ENCODE measurements at places on chromosomes 13 and 19.

GRCh38 chr19:6925801-6926751 lies 38.7 kb downstream of the ADGRE1 start:
- no peak for DNase-seq

DNA sequence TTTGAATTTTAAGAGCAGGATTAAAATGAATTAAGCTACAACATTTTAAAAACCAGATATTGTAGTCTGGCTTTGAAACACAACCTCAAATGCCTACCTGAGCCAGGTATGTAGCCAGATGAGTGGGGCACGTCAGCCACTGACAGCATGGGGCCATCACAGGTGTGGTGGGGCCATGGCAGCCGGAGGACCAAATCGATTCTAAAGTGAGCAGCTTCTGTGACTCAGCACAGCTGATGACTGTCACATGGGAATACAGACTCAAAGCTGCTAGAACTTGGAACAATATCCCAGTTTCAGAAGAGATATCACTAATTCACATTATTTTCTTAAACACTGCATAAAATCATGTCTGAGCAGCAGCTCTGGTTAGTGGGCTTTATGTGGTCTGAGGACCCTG lies 52.8 kb downstream of the SERP2 start:
- no peak for DNase-seq

DNA sequence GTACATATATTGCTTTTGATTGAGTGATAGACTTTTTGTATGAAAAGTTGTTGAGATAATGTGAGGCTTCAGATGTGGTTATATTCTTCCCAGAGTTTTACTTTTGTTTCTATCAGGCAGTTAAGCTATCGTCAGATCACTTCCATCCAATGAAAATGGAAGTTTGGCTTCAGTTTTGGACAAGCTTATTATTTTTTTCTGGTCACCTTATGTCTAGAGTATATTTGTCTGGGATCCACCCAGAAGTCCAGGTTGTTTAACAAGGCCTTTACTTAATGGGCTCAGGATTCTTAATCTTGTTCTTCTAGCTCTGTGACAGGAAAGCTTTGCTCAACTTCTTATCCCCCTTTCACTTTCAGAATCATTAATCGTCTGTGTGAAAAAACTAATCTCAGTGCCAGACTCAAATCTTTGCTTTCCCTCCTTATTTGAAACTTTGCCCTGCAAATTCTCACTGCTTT lies 150.9 kb downstream of the PDS5B start:
- DNase-seq = no peak

- DNase-seq = no peak
Observed at GRCh38 chr13:19695829-19696228, 62.4 kb downstream of the MPHOSPH8 start.

DNA sequence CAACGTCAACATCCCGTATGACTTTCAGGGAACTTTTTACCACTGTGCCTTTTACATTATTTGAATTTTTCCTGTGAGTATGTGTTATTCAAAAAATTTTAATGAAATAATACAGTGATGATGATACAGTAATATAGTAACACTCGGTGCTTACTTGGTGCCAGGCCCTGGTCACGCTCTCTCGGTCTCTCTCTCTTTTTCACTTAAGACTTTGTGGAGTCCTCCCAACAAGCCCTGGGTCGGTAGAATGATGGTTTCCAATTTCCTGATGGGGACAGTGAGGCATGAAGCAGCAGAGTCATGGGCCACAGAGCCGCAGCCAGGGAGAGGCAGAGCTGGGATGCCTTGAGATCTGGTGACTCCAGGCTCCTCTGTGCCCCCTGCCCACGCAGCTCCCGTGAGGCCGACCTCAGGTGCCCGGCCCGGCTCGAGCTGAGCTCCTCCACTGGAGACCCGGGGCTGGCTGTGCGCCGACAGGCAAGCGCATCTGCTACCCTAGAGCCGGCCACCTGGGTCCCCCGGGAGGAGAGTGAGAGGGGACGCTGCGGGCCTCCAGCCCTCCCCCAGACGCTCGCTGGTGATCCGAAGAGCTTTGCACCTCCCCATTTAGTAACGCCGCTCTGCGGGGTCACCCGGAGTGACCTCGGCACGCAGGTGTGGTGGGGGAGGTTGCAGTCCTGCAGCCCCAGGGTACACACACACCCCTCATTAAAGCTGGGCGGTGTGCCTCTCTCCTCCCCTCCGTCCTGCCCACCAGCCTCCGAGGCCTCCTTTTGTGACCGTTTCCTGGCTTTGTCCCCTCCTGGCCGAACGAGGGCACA lies 4.4 kb upstream of the SBK3 start:
- no peak for DNase-seq

GRCh38 chr19:15769586-15769985 lies 17.9 kb upstream of the OR10H5 start:
- DNase-seq = no peak

- DNase-seq = peak; percentile 32
Observed at GRCh38 chr13:37457612-37458011, 141.0 kb downstream of the POSTN start.

- DNase-seq = no peak
Observed at GRCh38 chr13:27827646-27828045, 35.4 kb downstream of the GSX1 start.

- no peak for DNase-seq
Observed at GRCh38 chr19:688214-688613, 7.0 kb downstream of the PRSS57 start.

DNA sequence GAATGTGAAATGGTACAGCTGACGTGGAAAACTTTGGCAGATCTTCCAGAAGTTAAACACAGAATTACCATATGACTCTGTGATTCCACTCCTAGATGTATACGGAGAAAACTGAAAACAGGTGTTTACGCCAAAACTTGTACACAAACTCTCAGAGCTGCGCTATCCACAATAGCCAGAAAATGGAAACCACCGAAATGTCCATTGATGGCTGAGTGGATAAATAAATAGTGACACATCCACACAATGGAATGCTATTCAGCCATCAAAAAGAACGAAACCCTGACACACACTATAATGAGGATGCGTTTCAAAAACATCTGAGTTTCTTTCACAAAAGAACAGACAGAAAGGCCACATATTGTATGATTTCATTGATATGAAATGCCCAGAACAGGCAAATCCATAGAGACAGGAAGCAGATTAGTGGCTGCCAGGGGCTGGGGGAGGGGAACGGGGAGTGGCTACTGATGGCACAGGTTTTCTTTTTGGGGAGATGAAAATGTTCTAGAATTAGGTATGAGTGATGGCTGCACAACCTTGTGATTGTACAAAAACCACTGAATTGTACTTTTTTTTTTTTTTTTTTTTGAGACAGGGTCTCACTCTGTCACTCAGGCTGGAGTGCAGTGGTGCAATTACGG lies 33.0 kb downstream of the IL12RB1 start:
- DNase-seq = no peak

GRCh38 chr13:22270881-22271280 lies 600.0 kb downstream of the FGF9 start:
- no peak for DNase-seq

- no peak for DNase-seq
Observed at GRCh38 chr19:49331616-49332055, 3.6 kb upstream of the CD37 start.

GRCh38 chr13:59305896-59306295 lies 857.8 kb downstream of the DIAPH3 start:
- DNase-seq = no peak

GRCh38 chr13:43934273-43934672 lies 54.6 kb downstream of the LACC1 start:
- no peak for DNase-seq

GRCh38 chr19:55993492-55993891 lies 6.9 kb downstream of the NLRP5 start:
- DNase-seq = no peak

DNA sequence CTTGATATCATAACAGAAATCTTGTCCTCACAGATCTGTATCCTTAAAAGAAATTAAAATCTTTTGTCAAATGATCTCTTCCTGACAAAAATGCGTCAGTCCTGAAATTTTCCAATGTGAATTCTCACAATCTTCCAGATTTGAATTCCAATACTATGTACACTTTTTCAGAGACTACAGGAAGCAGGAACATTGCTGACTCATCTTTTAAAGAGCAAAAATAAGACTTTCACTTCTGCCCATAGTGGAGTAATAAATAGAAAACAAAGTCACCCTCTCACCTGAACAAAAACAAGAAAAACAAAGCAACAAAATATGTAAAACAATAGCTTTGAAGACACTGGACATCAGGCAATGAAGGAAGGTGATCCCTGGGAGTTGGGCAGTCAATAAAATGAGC lies 167.0 kb upstream of the IPO5 start:
- no peak for DNase-seq

DNA sequence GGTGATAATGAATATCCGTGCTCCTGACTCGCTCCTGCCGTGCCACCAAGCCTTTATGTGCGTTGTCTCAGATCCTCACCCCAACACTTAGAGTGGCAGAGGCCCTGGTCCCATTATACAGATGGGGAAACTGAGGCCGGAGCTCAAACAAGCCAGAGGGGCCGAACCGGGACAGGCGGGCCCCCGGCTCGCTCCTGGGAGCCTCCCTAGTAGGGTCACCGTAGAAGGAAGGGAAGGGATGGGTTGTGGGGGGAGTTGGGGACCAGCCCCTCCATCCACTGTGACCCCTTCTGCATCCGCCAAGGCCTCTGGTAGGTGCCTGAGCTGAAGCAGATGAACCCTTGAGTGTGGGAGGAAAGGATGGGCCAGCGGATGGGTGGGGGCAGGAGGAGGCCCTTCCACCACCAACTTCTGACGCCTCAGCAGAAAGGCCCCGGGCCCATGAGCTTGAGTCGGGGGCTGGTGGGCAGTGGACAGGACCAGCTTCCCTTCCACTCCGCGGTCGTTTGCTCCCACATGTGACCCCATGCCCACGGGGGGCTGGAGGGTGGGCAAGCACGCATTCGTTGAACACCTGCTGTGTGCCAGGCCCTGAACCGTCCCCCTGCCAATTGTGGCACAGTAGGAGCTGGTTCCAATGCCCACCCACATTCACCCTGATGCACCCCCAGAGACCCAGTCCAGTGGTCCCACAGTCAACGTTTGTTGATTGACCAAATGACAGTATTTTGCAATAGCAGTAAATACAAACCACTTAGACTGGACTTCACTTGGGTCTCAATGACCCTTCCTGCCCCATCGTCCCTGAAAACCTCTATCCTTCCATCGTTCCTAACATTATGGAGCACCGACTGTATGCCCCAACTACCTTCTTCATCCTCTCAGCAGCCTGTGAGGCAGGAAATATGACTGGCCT lies 24.2 kb upstream of the TCF3 start:
- no peak for DNase-seq

DNA sequence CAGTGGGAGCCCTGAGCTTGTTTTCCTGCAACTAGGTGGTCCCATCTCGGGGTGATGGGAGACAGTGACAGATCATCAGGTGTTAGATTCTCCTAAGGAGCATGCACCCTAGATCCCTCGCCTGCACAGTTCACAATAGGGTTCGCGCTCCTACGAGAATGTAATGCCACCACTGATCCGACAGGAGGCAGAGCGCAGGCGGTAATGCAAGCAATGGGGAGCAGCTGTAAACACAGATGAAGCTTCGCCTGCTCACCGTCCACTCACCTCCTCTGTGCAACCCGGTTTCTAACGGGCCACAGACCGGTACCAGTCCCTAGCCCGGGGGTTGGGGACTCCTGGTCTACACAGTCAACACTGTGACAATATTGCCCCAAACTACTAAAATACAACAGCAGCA lies 38.8 kb downstream of the CARD8 start:
- no peak for DNase-seq

- DNase-seq = no peak
Observed at GRCh38 chr19:41219924-41220567, 1.0 kb downstream of the AXL start.

DNA sequence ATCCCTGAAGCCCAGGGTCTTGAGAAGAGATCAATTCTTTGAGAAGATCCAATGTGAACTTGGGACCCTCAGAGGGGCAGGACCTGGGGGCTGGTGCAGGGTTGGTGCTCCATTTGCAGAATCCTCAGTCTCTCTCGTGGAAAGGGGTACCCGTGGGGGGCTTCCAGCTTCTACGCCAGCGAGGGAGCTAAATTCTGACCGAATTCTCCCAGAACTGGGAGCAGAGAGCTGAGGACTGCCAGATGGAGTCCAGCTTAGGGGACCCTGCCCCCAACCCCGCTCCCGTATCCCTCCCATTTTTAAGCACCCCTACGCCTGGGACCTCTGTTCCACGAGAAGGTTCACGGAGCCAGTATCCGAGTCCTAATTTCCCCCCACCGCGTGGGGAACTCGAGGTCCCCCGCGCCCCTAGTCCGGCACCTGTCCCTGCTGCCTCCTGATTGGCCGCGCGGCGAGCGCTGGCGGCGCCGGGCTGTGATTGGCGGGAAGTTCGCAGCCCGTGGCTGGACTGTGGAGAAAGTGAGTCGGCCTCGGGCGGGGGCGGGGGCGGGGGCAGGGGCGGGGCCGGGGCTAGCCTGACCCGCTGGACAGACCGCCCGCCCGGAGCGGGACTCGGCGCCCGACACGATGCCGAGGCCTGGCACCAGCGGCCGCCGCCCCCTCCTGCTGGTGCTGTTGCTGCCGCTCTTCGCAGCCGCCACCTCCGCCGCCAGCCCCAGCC lies 4.4 kb upstream of the LTBP4 start:
- DNase-seq = peak; percentile 74

- no peak for DNase-seq
Observed at GRCh38 chr19:40228863-40229262, 2.4 kb upstream of the CCNP start.

DNA sequence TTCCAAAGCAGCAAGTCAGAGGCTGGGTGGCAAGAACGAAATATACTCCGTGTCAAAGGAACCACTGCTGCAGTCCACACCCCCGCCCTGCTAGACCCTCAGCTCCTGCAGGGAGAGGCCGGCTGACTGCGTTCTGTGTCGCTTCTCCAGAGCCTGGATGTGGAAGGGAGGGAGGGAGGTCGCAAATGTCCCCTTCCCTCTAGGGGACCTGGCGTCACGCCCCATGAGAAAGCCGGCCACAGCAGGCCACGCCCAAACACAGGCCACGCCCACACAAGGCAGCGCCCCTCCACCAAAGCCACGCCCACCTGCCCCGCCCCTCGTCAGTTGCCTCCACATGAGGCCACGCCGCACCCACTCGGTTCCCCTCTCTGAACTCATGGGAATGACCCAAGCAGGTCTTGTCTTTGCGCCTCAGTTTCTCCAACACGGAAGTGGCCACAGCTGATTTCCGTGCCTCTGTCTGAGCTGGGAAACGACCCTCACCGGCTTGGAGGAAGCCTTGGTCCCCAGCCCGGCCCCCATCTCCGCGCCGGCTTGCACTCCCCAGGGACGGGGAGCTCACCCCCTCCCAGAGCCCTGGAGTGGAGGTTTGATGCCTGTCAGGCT lies 38.4 kb upstream of the TCF3 start:
- DNase-seq = no peak
